ENCODE measurements at places on chromosomes 16 and 17.

DNA sequence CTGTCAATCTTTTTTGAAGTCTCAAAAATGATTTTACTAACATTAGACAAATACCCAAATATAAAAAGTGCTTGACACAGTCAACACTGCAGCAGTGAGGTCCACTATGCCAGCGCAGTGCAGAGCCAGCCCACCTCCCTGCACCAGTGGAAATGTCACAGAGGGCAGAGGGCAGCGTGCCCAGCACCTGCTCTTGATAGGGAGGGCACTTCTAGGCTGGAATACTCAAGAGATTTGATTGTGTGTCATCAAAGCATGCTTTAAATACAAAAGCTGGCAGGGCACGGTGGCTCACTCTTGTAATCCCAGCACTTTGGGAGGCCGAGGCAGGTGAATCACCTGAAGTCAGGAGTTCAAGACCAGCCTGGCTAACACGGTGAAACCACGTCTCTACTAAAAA, 136.0 kb downstream of the ANKRD11 start:
- DNase-seq: no peak
- no peak overlapping the region for H3K27ac ChIP-seq
- no peaks in the 10 kb centered on the region for H3K27me3 ChIP-seq
- H3K4me1 ChIP-seq: peaks cover 78% of the 10 kb centered on the region
- H3K36me3 ChIP-seq: peaks cover 41% of the 10 kb centered on the region

DNA sequence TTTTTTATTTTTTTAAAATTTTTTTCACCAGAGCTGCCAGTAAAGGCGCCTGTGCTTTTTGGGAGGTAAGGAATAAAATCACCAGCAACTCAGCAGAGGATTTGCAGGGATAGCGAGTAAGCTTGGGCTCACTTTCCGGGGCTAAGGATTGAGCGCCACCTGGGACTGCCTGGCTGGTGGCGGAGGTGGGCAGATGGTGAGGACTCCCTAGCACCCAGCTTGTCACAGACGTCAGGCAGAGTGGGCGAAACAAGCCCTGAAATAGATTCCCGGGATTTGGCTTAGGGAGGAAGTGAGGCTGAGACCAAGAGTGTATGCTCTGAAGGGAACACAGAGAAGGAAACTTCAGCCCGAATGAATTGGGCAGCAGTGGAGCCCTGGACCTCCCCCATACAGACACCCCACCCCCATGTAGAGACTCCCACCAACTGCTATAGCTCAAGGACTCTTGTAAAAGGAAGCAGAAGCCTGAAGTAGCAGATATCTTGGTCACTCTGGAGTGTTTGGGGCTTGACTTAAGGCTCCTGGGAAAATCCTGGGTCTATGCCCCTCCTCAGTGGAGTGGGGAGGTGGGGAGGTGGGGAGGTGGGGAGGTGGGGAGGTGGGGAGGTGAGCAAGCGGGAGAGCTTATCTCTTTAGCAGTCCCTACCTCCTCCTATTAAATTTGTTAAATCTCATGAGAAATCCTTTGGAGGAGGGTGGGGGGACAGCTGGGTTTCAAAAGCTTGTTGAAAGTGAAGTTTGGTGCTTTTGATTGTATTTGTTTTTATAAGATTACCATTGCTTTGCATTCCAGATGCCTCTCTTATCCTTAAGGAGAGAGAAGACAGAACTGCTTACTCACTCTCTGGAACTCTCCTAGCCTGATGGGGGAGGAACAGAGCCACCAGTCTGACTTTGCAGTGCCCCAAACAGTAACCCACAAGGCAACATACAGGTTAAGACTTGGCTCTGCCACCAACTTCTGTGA, 8.2 kb downstream of the ARL4D start:
- no peak for DNase-seq
- H3K36me3 ChIP-seq: no peaks in the 10 kb centered on the region
- peaks cover 37% of the 10 kb centered on the region for H3K27me3 ChIP-seq
- peaks cover 5% of the 10 kb centered on the region for H3K4me1 ChIP-seq
- H3K4me3 ChIP-seq: no peak overlapping the region
- no peak overlapping the region for H3K27ac ChIP-seq

GRCh38 chr16:79991969-79992368, 391.4 kb upstream of the MAF start:
- no peaks in the 10 kb centered on the region for H3K4me1 ChIP-seq
- no peaks in the 10 kb centered on the region for H3K27me3 ChIP-seq
- DNase-seq: no peak
- H3K27ac ChIP-seq: no peak overlapping the region
- H3K36me3 ChIP-seq: no peaks in the 10 kb centered on the region
- H3K4me3 ChIP-seq: no peak overlapping the region

DNA sequence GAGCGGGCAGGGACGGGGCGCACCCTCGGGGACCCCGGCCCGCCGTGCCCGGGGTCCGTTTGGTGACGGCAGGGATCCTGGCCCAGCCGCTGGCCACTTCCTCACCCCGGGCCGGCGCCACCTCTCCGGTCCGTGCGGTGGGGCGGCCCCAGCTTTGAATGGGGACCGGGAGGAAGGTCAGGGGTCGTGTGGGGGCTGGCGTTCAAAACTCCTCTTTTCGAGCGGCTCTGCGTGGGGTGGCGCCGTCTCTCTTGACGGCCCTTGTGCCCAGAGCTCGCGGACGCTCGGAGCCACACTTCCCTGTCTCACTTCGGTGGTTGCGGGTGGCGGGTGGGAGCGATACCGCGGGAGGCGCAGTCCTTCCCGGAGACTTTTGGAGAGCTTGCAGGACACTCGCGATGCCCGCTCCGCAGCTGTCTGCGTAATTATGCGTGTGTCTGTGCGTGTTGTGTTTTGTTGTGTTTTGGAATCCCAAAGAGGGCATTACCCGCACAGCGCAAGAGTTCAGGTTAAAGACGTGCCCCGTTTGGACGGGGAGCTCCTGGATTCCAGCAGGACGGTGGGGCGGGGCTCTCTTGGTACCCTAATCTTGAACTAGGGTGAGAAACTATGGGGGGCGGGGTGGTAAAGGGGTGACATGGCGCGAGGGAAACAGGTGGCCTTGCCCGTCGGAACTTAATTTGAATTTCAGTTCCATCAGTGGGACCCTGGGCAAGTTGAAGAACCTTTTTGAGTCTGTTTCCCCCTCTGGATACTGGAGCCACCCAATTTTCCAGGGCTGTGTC, 637 bp downstream of the PLCG2 start:
- peaks cover 88% of the 10 kb centered on the region for H3K27me3 ChIP-seq
- DNase-seq: peak; percentile 44
- no peaks in the 10 kb centered on the region for H3K36me3 ChIP-seq
- H3K4me3 ChIP-seq: peak overlapping the region; percentile 68
- H3K27ac ChIP-seq: no peak overlapping the region

DNA sequence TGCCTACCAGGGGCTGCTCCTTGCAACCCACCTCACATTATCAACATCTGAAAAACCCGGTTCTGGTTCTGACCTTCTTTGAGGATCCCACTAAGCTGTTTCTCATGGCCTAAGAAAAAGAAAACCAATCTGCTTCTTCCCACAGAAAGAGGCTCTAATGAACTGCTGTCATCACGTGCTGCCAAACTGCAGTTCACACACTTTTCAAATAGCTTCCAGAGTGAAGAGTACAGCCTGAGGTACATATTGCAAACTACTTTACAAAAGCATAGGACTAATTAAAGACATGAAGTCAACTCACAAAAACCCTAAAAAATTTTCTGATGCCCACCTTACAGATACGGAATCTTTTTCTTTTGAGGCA, 36.7 kb downstream of the SMG6 start:
- H3K27me3 ChIP-seq: no peaks in the 10 kb centered on the region
- peak overlapping the region; percentile 80 for H3K4me3 ChIP-seq
- peak overlapping the region; percentile 99 for H3K27ac ChIP-seq
- peaks cover 49% of the 10 kb centered on the region for H3K36me3 ChIP-seq
- DNase-seq: no peak

DNA sequence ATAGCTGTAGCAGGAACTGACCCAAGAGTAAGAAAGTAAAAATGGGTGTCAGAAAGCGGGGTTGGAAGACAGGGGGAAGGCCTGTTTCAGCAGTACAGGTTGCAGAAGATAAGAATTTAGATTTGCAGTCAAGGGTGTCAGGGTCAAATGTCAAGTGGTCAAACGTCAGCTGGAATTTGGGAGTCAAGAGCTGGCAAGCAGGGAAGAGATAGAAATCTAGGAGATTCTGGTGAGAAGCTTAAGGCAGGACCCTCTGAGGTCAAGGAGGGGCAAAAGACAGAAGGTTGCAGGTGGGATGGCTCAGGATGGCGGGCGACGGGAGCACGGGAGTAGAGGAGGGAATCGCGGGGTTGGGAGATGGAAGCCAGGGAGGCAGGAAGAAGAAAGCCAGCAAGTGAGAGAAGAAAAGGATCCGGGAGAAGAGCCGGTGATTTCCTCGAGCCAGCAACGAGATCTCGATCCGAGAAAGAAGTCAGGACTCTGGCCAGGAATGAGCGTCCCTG, 335 bp downstream of the SLC25A35 start:
- H3K27me3 ChIP-seq: no peaks in the 10 kb centered on the region
- peak overlapping the region; percentile 86 for H3K4me3 ChIP-seq

DNA sequence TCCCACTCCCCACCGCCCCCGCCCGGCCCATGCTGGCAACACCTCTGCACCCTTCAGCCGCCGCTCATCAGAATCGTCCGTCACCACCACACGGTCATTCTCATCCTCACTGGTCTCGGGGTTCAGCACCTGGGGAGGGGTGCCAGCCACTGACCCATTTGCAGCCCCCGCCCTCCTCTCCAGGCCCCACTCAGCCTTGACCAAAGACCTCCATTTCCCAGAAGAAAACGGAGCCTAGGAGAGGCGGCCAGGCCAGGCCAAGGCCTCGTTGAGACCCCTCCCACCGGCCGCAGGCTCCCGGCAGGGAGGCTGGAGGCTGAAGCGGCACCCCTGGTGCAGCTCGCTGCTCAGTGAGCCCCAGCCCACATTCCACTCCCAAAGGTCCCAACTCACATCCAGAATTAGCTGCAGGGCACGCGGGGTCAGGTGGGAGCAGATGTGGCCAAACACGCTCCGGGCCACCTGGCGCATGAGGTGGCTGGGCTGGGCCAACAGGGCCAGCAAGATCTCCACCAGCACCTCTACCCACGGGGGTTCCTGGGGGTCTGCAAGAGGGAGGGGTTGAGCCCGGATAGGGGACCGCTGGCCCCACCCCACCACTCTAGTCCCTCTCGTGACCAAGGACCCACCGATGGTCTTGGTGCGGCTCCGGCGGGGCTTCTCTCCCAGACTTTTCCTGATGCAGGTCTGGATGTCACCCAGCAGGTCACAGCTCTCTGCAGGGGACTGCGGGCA, 9.8 kb downstream of the MYBBP1A start:
- peaks cover 11% of the 10 kb centered on the region for H3K36me3 ChIP-seq
- DNase-seq: no peak
- no peaks in the 10 kb centered on the region for H3K4me1 ChIP-seq
- H3K27me3 ChIP-seq: no peaks in the 10 kb centered on the region

GRCh38 chr16:12833926-12834325, 30.2 kb upstream of the CPPED1 start:
- H3K36me3 ChIP-seq: no peaks in the 10 kb centered on the region
- no peak overlapping the region for H3K27ac ChIP-seq
- peaks cover 19% of the 10 kb centered on the region for H3K4me1 ChIP-seq

GRCh38 chr16:2019518-2019920, at the start of gene NPW:
NPW (plus strand) TSS chr16:2019785.
- H3K4me3 ChIP-seq: no peak within 1 kb of the TSS
- peak; percentile 53 for DNase-seq
- H3K4me1 ChIP-seq: peaks cover 24% of the 10 kb centered on the region
- H3K36me3 ChIP-seq: no peaks in the 10 kb centered on the region
- no peak within 1 kb of the TSS for H3K27ac ChIP-seq
- peaks cover 75% of the 10 kb centered on the region for H3K27me3 ChIP-seq

DNA sequence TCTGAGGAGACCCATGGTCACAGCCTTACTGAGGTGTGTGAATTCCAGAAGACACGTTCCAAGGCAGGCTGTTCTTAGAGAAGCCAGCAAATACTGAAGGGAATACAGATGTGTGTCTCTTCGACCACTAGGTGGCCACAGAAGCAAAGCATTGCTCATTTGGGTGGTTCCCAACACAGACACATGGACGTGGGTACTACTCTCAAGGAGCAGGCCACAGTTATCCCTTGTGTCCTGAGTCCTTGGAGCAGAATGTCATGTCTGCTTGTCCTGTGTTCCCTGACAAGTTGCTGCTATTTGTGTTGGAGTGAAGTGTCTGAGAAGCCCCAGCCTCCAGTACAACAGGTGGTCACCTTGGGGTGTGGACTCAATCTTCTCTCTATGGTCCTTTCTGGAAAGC, 30.3 kb downstream of the HMOX2 start:
- DNase-seq: peak; percentile 76
- peaks cover 63% of the 10 kb centered on the region for H3K4me1 ChIP-seq
- H3K36me3 ChIP-seq: peaks cover 53% of the 10 kb centered on the region

GRCh38 chr17:51128076-51128475, 7.4 kb upstream of the SPAG9 start:
- H3K4me1 ChIP-seq: peaks cover 6% of the 10 kb centered on the region
- no peak overlapping the region for H3K4me3 ChIP-seq
- peaks cover 22% of the 10 kb centered on the region for H3K27me3 ChIP-seq
- DNase-seq: no peak
- H3K27ac ChIP-seq: no peak overlapping the region

DNA sequence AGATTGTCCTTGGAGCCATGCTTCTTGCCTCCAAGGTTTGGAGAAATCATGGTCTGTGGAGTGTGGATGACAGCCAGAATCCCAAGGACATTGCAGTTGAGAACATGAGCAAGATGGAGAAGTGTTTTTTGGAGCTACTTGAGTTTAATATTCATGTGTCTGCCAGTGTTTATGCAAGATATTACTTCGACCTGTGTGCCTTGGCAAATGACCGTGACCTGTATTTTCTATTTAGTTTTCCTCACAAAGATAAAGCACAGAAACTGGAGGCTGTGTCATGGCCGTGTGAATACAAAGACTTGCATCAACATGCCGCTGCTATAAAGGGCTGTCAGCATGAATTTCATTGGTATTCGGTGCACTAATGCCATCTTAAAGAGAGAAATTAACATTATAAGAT, 9.0 kb downstream of the GGA2 start:
- H3K4me1 ChIP-seq: peaks cover 71% of the 10 kb centered on the region
- H3K36me3 ChIP-seq: peaks cover 10% of the 10 kb centered on the region
- H3K4me3 ChIP-seq: no peak overlapping the region
- DNase-seq: no peak
- H3K27ac ChIP-seq: no peak overlapping the region

Data from activated naive CD4-positive, alpha-beta T cell treated with anti-CD3 and anti-CD28 coated beads, Interleukin-2, amount 10 ng/mL, durations not matched to agents 7 days and 5 days (primary cell).